ENCODE measurements at places on chromosomes 3 and 15.

DNA sequence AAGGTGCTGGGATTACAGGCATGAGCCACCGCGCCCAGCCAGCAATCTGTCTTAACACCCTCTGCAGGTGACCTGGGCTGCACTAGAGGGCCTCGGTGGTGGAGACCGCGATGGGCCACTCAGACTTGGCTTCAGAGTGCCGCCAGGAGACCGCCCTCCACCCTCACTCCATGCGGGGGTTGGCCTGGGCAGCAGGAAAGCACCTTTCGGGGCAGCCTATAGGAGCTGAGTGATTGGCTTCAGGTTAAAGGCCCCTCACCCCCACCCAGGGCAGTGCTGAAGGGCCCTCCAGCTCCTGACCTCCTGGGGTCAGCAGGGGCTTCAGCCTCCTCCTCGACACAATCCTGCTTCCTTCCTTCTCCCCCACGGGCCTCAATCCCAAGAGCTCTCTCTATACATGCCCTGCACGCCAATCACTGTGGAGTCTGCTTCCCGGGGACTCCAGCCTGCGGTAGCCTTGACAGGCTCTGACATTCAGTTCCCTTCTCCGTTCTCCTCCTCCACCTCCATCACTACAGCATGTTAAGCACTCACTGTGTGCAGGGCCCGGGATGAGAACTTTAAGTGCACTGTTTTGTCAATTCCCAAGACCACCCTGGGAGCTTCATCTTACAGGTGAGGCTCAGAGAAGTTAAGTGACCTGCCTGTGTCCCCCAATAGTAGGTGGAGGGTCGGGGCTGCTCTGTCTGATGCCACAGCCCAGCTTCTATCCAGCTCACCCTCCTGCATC, 225.3 kb downstream of the XXYLT1 start:
- no peak for DNase-seq

DNA sequence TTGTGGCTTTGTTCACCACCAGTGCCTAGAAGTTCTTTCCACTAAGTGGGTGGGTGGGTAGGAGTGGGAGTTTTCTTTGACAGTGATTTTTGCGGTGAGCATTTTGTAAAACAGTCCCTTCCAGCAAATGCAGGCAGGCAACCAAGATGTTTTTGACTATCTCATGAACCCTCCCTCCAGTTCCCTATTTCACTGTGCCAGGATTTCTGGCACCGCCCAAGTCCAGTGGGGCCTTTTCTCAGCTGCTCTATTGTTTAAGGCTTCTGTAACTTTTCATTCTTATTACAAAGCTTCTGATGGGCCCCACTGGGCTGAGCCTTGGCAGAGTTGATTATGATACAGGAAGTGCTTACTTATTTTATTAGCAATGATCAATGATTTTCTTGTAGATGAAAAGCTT, 236.0 kb downstream of the EDEM1 start:
- DNase-seq = no peak

DNA sequence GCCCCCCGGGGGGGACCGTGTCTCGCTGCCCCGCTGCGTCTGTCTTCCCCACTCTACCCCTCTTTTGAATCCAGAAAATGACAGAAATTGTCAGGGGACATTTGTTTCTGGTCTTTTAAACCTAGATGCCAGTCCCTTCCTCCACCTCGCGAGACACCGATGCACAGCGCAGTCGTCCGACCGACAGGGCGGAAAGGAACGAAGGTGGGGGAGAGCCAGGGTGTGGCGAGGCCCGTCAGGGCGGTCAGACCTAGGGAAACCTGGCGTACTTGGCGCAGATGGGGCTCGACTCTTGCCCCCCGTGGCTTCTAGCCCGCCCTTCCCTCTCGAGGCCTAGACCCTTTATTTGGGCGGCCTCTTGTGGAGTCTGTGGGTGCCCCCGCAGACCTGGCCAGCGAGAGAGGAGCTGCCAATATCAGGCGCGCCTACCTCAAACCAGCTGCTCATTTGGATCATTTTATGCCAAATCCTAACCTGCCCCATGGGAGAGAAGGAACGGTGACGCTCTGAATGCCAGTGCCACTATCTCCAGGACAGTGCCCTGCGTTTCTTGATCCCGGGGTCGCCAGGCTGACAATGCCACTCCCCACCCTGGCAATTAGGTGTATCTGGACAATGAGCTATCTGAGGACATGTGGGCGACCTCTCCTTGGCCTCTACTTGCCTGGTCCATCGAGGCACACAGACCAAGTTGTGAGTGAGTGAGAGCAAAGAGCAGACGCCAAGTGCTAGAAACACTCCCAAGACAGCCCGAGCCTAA, 500 bp upstream of the RAB6B start:
- DNase-seq = no peak

GRCh38 chr3:129439226-129439816, 427 bp downstream of the MBD4 start:
- peak; percentile 38 for DNase-seq

GRCh38 chr3:30631243-30631904, 25.0 kb downstream of the TGFBR2 start:
- DNase-seq = no peak

DNA sequence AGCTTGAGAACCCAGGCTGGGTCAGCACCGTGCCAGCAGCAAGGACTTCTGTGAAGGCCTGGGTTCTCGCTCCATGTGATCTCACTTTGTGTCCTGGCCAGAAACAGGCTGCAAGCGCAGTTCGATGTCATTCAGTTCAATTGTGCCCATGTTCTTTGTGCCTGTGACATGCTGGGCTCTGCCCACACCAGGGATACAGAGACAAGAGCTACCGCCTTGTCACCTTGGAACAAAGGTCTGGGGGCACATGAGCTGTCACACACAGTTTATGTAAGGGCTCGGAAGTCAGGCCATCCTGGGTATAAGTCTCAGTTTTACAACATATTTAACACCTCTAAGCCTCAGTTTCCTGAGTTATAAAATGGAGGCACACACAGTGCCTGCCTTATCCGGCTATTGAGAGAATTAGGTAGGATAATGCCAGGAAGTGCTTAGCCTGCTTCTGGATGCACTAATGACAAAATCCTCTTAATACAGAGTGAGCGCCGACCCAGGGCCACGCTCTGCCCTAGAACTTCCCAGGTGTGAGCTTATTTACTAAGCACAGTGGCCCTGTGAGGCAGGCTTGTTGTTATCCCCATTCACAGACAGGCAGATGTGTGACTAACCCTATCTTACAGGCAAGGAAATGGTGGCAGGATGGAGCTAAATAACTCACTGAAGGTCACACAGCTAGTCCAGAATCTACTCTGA, 50.4 kb upstream of the LIMD1 start:
- no peak for DNase-seq

GRCh38 chr3:61005591-61005990, 245.7 kb downstream of the FHIT start:
- DNase-seq = no peak

DNA sequence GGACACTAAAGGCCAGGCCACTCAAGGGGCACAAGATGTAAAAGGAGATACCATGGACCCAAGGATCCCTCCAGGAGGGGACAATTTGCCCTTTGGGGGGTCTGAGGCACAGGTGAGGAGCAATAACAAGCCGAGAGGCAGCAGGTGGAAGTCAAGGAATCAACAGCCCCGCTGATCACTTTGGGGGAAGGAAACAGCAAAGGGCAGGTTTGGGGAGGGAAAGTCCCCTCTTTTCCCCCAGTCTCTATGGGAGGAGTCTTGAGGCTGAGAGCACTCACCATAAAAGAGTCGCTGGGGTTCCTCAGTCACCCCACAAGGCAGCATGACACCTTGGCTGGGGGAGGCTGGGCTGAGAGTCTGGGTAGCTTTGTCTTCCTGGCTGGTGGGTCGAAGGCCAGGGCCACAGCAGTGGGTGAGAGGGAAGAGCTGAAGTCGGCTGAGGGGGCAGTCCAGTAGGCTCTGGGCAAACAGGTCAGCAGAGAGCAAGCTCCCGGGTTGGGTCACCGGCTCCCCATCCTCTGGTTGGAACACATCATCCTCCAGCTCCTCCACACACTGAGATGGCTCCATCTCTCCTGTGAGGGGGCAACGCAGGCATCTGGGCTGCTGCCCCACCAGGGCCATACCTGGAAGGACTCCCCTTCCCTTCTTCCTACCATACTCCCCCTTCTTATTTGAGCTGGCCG, 3.0 kb downstream of the BMF start:
- DNase-seq = no peak

- DNase-seq = no peak
Observed at GRCh38 chr3:125313060-125313635, 62.0 kb downstream of the ZNF148 start.

DNA sequence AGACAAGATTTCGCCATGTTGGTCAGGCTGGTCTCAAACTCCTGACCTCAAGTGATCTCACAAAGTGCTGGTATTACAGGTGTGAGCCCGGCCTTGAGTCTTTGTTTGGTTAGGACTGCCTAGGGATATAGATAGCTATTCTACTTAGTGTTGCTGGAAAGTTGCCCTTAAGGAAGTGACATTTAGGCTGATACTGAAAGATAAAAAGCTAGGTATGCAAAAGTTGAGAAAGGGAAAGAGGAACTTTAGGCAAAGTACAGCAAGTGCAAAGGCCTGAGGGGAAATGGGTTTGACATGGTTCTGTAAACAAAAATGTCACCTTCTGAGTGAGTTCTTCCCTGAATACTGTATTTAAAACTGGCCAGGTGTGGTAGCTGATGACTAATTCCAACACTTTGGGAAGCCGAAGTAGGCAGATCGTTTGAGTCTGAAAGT, 111.5 kb downstream of the ZNF609 start:
- no peak for DNase-seq

DNA sequence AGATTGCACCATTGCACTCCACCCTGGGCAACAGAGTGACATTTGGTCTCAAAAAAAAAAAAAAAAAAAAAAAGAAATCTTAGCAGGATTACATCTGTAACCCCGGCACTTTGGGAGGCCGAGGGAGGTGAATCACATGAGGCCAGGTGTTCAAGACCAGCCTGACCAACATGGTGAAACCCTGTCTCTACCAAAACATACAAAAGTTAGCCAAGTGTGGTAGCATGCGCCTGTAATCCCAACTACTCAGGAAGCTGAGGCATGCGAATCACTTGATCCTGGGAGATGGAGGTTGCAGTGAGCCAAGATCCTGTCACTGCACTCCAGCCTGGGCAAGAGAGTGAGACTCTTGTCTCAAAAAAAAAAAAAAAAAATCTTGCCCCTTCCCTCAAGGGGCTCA, 40.4 kb downstream of the LIPC start:
- DNase-seq = no peak

DNA sequence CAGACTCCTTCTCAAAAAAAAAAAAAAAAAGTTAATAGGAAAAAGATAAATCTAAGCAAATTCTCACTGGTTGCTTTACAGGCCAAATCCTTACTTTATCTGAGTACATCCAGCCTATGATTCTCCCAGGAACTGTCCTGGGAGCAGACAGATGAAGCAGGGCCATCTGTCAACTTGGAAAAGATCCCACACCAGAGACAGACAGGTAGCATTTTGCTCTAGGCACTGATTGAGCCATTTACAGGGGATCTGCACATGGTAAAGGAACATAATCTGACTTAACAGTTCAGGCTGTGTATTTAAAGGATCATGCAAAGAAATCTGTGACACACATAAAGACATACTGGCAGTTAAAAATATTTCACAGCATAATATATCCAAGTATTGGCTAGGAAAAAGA, 1006.5 kb downstream of the TBL1XR1 start:
- no peak for DNase-seq

Data from GM12891 (cell line).